Skeletal muscle cell (primary cell): ENCODE measurements at places on chromosomes 2 and 18.

DNA sequence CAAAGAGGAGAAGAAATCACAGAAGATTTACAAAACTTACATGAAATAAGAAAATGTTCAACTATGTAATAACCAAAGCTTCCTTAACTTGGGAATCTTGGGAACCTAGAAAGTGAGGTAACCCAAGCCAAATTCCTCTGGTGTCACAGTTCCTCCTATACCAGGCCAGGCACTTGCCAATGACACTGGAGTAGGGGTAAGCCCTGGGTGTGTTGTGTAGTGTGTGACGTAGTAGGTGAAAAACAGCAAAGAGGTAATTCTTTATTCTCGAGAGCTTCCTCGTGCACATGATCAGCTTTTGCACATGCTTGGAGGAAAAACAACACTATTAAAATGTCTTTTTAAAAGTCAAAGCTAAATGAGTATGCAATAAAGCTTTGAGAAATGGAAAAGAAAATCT lies 118.0 kb downstream of the METTL8 start:
- no peak for DNase-seq

DNA sequence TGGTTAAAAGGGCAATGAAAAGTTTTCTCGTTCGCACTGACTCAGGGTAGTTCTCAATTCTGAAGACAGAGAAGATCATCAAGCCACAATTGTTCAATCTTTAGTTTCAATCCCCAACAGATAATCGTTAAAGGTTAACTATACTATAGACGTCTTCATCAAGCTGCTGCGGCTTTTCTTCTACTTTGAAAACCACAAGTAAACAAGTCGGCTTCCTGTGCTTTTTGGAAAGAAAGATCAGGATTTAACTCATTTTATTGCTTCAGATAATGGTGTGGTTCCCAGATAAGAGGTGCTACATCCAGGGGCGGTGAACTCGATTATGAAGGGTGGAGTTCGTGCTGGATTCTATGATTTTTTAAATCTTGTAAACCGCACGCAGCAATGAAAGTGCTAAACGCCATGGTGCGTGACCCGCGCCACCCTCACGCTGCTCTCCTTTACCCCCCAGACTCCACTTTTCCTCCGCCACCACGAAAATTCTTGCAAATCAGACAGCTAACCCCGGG lies 545 bp upstream of the CDCA7 start:
- no peak for DNase-seq

GRCh38 chr18:30016179-30016578 lies 1026.4 kb downstream of the DSC3 start:
- no peak for DNase-seq

DNA sequence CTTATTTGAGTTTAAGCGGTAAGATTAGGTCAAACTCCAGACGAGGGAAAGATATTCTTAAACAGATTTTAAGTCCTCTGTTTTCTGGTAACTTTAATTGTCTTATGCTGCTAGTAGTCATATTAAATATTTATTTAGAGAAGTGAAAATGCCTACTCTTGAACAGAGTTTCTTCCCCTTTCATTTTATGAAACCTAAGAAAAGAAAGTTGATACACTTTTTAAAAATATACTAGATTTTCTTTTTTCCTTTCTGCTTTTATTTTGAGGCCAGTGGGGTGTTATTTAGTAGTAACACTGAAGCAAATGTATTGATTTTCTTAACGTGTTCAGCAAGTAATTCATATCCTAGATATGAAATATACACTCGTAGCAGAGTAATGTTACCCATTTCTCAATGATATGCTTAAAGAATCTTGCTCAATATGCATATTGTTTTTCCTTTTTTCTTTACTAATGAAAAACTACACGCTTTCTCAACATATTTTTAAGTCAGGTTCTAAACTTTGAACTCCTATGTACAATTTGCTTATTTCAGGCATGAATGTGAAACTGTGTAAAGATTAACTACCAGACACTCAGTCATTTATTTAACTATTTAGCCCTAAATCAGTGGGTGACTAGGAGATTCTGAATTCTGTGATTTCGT lies 691 bp downstream of the KYNU start:
- DNase-seq: no peak

GRCh38 chr2:191642541-191642940 lies 35.4 kb upstream of the NABP1 start:
- no peak for DNase-seq

DNA sequence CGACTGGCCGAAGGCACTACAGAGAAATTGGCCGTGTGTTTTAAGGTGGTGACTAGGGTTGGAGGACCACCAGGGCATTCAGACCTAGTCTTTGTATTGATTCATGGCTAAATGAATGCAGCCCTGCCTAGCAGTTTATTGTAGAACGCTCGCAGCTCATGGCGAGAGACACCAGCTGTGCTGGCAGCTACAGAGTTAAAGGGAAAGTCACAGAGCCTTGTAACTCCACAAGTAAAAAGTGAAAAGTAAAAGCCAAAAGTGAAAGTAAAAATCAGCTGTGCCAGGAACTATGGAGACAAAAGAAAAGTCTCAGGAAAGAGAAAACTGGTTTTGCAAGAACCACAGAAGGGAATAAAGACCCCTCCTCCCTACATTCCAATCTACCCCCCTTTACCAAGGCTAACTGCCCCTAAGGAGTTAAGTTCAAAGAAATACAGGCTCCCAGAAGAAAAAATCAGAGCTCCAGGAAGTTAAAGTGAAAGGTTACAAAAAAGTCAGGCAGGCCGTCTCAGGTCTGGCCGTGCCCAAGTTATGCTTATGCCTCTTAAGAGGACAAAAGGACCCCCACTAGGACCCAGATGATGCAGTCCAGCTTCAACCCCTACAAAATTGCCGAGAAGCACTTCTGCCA lies 46.4 kb upstream of the SELENOI start:
- DNase-seq: no peak

DNA sequence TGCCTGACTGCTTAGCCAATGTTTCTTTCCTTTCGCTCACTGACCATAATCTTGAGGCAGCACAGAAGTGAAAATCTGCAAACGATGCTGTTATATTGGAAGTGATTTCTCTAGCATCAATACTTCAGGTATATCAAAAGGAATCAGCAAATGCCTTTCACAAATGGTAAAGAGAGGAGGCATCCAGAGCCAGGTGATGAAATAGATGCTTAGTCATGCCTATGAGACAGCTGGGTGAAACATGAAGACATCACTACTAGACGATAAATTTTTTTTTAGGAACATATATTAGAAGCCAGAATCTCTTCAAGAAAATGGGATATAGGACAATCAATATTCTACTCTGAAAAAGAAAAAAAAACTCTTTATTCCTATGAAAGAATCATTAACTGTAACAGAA lies 249.2 kb upstream of the SLC39A10 start:
- peak; percentile 33 for DNase-seq

DNA sequence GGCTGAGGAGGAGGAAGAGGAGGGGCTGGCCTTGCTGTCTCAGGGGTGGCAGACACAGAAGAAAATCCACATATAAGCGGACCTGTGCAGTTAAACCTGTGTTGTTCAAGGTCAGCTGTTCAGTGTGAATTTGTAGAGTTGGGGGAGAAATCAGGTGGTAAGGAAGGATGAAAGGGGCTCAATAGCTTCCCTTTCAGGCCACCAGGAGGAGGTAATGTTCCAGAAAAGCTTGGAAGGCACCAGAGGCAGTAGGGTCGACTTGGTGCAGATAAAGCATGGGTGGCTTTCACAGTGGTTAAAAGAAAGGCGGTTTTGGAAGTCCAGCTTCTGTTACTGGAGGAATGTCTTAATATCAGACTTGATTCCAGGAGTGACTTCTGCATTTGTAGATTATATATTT lies 167.4 kb downstream of the THSD7B start:
- no peak for DNase-seq

DNA sequence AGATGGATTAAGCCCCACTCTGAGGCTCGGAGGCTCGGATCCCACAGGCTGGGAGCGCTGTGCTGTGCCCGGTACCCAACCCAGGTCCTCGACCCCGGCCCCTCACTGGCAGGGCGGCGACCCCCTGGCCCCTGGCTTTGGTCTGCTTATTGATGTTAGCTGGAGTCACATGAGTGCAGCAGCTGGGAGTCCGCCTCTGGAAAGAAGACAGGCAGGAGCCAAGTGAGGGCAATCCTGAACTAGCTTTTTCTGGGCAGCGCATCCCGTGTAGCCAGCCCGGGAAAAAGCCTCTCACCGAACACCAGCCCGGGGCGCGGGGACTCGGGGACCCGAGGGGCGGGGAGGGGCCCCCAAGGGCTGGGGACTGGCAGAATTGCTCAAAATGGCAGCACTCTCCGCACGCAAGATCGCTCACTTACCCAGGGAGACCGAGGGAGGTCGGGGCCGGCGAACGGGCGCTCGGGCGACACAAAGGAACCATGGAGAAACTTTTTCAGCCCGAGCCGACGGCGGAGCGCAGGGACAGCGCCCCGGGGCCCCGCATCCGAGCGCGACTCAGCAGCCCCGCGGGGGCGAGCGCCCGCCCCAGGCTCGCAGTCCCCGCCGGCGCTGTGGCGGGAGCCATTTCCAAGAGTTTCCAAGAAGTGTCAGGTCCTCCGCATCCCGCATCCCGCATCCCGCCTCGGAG lies 567 bp downstream of the TMEM200C start:
- no peak for DNase-seq

GRCh38 chr18:34787931-34788532 lies 77.9 kb downstream of the DTNA start:
- DNase-seq: no peak

DNA sequence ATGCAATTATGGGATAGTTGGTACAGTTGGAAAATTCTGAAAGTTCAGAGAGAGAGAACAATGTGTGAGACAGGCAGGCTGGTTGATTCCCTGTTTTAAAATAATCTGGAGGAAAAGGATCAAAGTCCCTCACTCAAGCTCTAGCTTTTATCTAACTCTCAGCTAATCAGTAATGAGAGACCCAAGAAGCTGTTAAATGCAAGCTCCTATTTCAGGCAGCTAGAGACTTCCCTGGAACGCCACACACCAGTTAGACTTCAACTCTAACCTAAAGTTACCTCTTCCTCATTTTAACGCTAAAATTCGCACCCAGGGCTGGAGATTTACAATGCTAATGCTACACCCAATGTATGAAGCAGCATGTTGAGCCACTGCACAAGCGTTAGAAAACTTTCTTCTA lies 243.1 kb downstream of the EN1 start:
- no peak for DNase-seq

- DNase-seq: no peak
These were observed 2.8 kb upstream of the MXD1 start for GRCh38 chr2:69911985-69912563.

- DNase-seq: peak; percentile 33
These were observed 2.3 kb downstream of the NEUROD1 start for GRCh38 chr2:181677912-181678586.

GRCh38 chr2:241547781-241548450 lies 10.6 kb upstream of the BOK start:
- no peak for DNase-seq

DNA sequence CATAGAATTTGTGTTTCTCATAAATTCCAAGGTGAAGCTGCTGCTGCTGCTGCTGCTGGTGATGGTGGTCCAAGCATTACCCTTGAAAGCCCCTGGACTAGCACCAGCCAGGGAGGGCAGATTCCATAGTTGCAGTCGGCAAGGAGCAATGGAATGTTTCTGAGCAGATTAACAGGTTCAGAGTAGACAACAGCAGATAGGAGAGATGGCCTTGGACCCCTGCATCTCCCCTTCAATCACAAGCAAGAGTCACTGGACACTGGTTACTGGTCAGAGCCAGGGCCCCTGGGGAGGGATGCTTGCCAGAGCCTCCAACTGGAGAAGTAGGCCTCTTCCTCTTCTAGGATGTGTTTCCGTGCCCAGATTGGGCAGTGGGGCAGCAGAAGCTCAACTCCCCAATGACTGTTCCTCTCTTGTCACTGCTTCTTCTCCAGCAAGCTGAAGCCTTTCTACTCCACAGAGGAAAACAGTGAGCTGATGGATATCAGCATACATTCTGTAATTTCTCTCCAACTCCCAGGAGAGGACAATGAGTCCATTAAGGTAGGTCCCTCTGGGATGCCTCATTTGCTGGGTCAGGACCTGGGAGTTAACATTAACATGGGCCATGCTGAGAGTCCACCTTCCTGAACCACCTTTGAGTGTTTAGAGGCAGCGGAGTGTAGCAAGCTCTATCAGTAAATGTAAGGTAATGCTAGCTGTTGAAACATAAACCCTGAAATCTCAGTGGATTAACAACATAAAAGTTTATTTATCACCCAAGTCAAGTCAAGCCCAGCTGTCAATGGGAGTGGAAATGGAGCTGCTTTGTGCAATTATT lies 35.3 kb downstream of the MROH2A start:
- DNase-seq: no peak

- DNase-seq: no peak
These were observed 14.8 kb downstream of the MBD2 start for GRCh38 chr18:54209471-54210180.

- no peak for DNase-seq
These were observed 19.7 kb downstream of the TCF7L1 start for GRCh38 chr2:85152895-85153294.

GRCh38 chr2:139031722-139032121 lies 251.5 kb upstream of the NXPH2 start:
- peak; percentile 4 for DNase-seq

DNA sequence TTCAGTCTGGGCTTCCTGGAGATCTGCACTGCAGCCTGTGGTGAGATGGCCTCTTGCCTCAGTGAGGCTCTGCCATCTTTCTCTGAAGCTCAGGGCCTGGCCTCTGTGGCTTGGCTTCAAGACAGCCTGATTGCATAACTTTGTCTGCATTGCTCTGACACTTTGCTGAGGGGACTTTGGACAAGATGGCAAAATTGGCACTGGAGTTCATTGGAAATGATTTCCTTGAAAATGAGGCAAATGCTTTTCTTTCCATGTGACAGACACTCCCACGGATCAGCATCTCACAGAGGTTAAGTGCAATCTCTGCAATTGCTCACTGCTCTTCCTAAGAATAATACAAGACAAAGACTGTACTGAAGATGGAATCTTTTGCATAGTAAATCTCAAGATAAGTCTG lies 166.8 kb downstream of the KCNS3 start:
- no peak for DNase-seq

- DNase-seq: no peak
These were observed 52.2 kb downstream of the FSHR start for GRCh38 chr2:49102146-49102545.

DNA sequence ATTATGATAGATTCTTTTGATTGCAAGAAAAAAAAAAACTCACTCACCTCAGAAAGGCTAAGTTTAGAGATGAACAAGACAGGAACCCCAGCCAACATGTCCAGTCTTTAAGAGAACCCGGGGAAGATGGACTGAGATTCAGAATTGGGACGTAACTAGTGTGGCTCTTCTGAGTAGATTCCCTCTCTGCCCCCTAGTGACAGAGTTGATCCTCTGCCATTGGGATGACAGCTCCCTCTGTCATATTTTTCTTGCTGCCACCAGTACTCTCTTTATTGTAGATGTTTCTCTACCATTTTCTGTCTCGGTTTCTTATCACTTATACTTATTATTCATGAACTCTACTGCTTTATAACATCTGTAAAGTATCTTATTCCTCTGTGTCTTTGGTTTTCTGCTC lies 77.7 kb downstream of the GULP1 start:
- no peak for DNase-seq

- DNase-seq: no peak
These were observed 266.9 kb downstream of the GBX2 start for GRCh38 chr2:235901243-235901642.

GRCh38 chr2:46257476-46257875 lies 39.7 kb upstream of the EPAS1 start:
- no peak for DNase-seq
